CD8-positive, alpha-beta T cell (primary cell): ENCODE measurements at places on chromosomes 7 and 10.

DNA sequence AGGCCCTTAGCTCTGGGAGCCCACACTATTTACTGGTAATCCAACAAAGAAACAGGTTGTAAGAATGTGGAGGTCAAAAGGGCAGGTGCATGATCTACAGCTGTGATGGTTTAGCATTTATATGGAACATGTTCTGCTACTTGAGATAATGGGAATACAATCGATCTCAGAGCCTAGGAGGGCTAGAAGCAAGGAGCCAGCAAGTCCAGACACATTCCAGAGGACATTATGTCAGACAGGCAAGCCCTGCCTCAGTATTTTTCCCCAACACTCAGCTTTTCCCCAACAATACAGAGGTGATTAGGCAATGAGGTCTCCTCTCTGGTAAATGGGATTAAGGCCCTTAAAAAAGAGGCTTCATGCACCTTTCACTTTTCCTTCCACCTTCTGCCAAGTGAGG is 21.4 kb upstream of the GNAT3 start:
- no peak for DNase-seq

DNA sequence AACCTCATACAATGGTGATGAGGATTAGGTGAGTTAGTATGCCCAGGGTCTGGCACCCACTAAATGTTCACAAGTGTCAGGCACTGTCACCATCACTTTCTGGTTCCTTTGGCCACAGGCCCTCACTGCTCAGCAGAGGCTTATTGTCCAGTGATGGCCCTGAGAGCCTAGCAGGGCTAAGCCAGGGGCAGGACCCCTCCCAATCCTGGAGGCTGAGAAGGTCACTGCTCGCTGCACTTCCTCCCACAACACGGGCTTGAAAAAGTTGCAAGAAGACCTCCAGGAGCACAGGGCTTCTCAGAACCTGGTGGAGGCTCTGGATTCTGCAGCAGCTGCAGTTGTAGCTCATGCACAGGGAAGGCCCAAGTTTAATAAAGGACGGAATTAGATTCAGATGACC is 48.1 kb downstream of the DRGX start:
- DNase-seq = no peak

DNA sequence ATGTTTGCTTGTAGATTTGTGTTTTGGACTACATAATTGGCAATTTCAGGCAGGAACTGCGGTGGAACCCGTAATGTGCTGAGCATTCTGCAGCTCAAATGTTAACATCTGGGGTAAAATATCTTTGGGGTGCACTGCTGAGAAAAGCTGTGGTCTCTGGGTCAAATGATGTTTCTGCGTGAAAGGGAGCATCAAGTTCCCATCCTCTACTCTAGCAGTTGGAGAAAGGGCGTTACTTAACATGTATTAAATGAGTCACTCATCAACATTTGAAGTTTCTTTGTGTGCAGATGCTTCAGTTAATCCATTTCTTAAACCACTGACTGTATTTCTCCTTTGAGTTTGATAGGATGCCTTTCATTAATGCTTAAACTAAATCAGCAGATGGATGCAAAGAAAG is 273.1 kb upstream of the PITRM1 start:
- DNase-seq = no peak

GRCh38 chr10:118254654-118255053 is 87.5 kb downstream of the FAM204A start:
- no peak for DNase-seq

DNA sequence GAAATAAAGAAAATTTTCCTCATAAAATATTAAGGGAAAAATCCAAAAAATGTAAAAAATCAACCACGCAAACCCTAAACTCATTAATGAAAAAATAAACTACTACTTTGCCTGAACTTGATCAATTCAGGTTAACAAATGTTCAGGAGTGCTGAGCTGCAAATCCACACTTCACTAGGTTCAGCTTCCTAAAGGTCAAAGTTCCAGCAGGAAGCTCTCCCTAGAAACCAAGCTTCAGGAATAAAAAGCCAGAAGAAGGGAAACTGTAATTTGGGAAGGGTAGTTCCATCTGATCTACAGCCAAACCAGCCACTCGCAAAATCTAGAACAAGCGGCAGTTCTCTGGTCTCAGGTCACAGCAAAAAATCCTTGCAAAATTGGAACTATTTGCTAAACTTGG is 7.8 kb upstream of the NMT2 start:
- DNase-seq = no peak

GRCh38 chr7:2791390-2791789 is 52.7 kb downstream of the GNA12 start:
- no peak for DNase-seq

DNA sequence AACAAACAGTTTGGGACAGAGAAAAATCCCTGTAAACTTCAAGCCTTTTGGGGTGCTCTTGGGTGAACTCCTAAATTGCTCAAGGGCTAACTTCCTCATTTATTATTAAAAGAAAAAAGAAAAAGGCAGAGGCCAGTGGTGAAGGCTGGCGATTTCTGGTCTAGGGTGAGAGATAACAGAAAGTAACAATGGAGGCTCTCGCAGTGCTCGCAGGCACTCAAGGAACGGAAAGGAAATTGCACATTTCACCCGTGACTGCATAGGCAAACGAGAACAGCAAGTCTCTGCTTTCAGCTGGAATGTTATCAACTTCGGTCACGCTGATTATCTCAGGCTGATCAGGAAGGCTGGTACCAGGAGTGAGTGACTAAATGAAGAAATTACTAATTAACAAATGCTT is 70.7 kb downstream of the PRKAG2 start:
- DNase-seq = no peak
